ENCODE measurements at places on chromosomes 13 and 19.

DNA sequence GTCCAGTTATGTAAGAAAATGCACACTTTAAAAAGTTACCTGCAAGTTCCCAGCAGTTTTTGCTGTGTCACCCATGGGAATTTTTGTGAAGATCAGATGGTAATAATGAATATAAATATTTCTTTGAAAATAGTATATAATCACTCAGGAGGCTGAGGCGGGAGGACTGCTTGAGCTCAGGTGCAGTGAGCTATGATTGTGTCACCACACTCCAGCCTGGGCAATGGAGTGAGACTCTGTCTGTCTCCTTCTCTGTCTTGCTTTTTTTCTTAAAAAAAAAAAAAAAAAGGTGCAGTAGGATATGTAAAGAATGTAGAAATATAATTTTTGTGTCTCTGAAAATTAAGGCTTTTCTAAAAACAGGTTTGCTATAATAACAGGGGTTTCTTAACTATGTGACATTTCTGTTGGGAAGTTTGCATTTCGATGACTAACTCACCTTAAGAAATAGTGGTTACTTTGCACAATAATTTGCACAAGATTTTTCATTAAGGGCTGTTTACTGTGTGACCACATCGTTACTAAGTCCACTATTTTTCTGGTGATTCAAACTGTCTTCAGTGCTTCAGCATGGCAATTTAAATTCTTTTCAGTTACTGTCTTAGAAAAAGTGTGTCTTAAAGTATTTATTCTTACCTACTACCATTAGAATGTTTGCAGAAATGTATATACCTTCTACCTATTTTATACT is 37.3 kb downstream of the DNAJC3 start:
- no peak for DNase-seq
- H3K27me3 ChIP-seq, result no peaks in the 10 kb centered on the region
- no peak overlapping the region for H3K4me3 ChIP-seq
- no peaks in the 10 kb centered on the region for H3K4me1 ChIP-seq

GRCh38 chr13:97720896-97721295 is 232.6 kb upstream of the IPO5 start:
- H3K27me3 ChIP-seq, result no peaks in the 10 kb centered on the region
- no peaks in the 10 kb centered on the region for H3K36me3 ChIP-seq
- H3K4me3 ChIP-seq, result no peak overlapping the region
- H3K27ac ChIP-seq, result no peak overlapping the region

GRCh38 chr19:7953060-7953459 is 9.6 kb upstream of the TIMM44 start:
- no peak overlapping the region for H3K27ac ChIP-seq
- H3K4me3 ChIP-seq, result no peak overlapping the region

GRCh38 chr19:54416695-54417491 is 1.6 kb downstream of the TTYH1 start:
- DNase-seq, result no peak

DNA sequence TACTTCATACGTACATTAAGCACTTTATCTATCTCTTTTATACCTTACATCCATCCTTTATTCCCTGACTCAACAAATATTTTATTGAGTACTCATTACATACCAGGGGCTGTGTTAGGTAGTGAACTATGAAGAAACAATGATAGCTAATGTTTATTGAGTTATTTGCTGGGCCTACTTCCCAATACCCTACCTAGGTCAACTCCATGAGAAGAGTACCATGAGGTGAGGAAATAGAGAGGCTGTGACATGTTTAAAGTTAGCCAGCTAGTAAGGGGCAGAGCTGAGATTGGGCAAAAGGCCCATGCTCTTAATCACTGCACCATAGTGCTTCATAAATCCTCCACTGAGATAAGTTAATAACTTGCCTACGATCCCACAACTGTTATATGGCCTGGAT is 79.9 kb downstream of the FREM2 start:
- no peak overlapping the region for H3K4me3 ChIP-seq
- H3K36me3 ChIP-seq, result no peaks in the 10 kb centered on the region
- DNase-seq, result no peak
- no peaks in the 10 kb centered on the region for H3K27me3 ChIP-seq
- H3K27ac ChIP-seq, result no peak overlapping the region

- peaks cover 8% of the 10 kb centered on the region for H3K36me3 ChIP-seq
- DNase-seq, result no peak
- H3K4me3 ChIP-seq, result peak overlapping the region; percentile 99
These were observed 857 bp downstream of the IER2 start for GRCh38 chr19:13150931-13151604.

DNA sequence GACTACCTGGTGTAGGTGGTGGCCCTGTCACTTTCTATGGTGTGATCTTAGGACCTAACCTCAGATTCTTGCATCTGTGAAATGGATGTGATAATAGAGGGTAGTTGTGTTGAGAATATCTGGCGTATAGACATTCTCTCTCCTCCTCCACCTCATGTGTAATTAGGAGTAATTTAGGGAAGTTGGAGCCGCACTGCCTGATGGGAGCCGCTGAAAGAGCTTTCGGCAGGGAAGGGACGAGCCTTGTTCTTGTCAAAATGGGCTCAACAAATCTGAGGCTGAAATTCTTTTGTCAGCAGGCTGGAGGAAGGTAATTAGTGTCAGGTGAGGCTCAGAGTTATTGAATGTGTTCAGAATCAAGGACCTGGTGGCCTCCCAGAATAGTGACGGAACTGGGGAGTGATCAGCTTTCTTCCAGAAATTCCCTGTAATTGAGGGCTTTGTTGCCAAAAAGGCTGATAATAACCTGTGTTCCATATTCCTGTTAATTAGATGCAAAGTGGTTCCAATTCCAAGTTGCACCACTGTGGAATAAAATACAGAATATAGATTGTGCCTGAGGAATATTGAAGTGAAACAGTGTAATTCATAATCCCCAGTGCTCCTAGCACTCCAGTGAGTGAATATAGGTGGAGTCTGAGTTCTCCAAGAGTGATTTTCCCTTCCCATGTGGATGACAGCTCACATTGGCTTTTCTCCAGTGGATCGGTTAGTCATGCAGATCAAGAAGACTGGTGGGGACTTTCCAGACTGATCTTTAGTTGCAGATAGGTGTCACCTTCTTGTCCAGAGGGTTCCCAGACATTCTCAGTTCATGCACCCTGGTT is 47.5 kb downstream of the SPATA13 start:
- no peak overlapping the region for H3K27ac ChIP-seq
- H3K4me3 ChIP-seq, result no peak overlapping the region
- no peaks in the 10 kb centered on the region for H3K4me1 ChIP-seq
- H3K36me3 ChIP-seq, result no peaks in the 10 kb centered on the region

DNA sequence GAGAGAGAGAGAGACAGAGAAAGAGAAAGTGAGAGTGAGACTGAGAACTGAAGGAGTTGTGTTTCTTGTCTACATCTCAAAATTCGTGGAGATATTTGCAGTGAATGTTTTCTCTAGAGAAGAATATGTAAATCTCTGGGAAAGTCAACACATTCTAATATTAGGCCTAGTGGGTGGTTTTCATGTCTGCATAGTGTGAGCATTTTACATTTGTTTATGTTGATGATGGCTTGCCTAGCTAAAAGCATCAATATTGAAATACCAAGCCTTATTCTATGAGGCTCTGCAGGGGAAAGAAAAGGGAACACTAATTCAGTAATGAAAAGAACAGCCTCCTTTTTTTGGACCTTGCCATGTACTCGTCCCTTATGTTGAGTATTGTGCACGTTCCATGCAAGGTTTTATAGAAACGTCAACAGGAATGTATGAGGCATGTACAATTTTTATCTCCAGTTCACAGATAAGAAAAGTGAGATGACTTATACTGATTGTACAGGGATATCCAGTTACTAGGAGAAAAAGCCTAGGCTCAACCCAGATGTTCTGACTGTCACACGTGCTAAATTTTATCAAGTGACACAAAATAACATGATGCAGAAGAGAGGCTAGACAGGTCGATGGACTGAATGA is 1288.9 kb upstream of the SLC10A2 start:
- H3K4me3 ChIP-seq, result no peak overlapping the region
- no peaks in the 10 kb centered on the region for H3K4me1 ChIP-seq
- no peak for DNase-seq
- H3K36me3 ChIP-seq, result no peaks in the 10 kb centered on the region

DNA sequence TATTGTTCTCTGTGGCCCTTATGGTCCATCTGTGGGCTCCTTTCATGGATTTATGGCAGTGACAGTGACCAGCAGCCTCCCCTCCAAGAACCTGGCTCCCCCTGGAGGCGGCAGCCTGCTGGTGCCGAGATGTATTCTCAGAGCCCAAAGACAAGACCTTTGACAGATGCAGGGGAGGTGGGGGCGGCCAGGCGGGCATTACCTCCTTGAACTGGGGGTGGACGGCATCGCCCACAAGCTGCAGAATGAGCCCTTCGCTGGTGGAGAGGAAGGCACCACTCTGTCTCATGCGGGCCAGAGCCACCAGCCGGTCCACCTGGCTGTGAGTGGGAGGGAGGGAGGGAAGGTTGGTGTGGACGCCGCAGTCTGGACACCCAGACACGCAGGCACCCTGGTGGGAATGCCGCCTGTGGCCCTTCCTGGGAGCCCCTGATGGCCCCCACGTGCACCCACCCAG is 6.6 kb downstream of the ISOC2 start:
- no peaks in the 10 kb centered on the region for H3K36me3 ChIP-seq
- DNase-seq, result no peak
- no peaks in the 10 kb centered on the region for H3K27me3 ChIP-seq
- peaks cover 25% of the 10 kb centered on the region for H3K4me1 ChIP-seq

DNA sequence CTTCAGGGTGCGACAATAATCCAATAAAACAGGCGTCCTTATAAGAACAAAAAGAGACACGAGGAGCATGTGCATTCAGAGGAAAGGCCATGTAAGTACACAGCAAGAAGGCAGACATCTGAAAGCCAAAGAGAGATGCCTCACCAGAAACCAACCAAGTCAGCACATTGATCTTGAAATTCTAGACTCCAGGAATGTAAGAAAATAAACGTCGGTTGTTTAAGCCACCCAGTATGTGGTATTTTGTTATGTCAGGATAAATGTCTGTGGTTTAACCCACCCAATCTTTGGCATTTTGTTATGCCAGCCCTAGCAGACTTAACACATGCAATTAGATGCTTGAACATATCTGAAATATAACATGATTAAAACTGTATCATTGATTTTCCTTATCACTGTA is 452.0 kb downstream of the SLITRK6 start:
- no peak for DNase-seq
- no peaks in the 10 kb centered on the region for H3K27me3 ChIP-seq
- no peak overlapping the region for H3K4me3 ChIP-seq
- no peaks in the 10 kb centered on the region for H3K4me1 ChIP-seq
- H3K27ac ChIP-seq, result no peak overlapping the region

DNA sequence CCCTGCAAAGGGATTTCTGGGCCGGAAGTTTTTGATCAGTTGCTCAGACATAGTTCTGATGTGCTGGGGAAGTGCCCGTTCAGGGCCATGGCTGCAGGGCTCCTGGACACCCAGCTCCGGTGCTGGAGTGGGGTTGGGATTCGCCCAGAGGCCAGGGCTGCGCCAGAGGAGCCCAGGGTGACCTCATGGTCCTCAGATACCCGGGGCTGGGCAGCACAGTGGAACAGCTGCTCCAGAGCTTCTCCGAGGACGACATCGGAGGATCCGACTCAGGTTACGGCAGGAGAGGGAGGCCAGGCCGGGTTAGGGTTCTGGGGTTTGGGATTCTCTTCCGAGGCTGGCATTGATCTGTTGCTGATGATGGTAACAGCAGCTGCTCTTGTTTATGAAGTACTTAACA is 20.9 kb downstream of the CARM1 start:
- peaks cover 11% of the 10 kb centered on the region for H3K4me1 ChIP-seq
- H3K27ac ChIP-seq, result no peak overlapping the region
- H3K36me3 ChIP-seq, result no peaks in the 10 kb centered on the region
- DNase-seq, result no peak

DNA sequence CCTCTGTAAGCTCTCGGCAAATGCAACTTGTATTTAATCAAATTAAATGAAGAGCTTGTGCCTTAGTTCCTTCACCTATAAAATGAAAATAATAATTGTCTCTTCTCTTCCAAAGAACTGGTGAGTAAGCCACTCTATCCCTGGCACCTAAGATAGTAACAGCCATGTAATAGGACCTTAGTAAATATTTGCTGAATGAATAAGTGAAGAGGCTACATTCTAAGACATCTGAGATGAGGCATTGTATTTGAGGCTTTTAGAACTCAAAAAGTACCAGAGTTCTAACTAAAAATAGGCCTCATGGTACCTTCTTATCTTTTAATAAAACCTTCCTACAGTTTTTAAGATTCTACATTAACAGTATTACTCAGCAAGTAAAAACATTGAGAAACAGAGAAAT is 17.3 kb upstream of the DCLK1 start:
- no peaks in the 10 kb centered on the region for H3K36me3 ChIP-seq
- no peak for DNase-seq
- H3K27ac ChIP-seq, result no peak overlapping the region
- H3K4me3 ChIP-seq, result no peak overlapping the region
- no peaks in the 10 kb centered on the region for H3K27me3 ChIP-seq
- no peaks in the 10 kb centered on the region for H3K4me1 ChIP-seq

- peaks cover 25% of the 10 kb centered on the region for H3K27me3 ChIP-seq
- H3K36me3 ChIP-seq, result no peaks in the 10 kb centered on the region
- no peak for DNase-seq
- no peak overlapping the region for H3K27ac ChIP-seq
- H3K4me3 ChIP-seq, result no peak overlapping the region
These were observed 77.7 kb upstream of the VSTM2B start for GRCh38 chr19:29448046-29448445.

- DNase-seq, result no peak
- H3K4me3 ChIP-seq, result no peak overlapping the region
- H3K27ac ChIP-seq, result no peak overlapping the region
- H3K27me3 ChIP-seq, result no peaks in the 10 kb centered on the region
These were observed 820.4 kb downstream of the SLITRK6 start for GRCh38 chr13:84978851-84979250.

- H3K27ac ChIP-seq, result no peak overlapping the region
- H3K27me3 ChIP-seq, result no peaks in the 10 kb centered on the region
These were observed 1.2 kb downstream of the KPNA3 start for GRCh38 chr13:49791315-49791710.

DNA sequence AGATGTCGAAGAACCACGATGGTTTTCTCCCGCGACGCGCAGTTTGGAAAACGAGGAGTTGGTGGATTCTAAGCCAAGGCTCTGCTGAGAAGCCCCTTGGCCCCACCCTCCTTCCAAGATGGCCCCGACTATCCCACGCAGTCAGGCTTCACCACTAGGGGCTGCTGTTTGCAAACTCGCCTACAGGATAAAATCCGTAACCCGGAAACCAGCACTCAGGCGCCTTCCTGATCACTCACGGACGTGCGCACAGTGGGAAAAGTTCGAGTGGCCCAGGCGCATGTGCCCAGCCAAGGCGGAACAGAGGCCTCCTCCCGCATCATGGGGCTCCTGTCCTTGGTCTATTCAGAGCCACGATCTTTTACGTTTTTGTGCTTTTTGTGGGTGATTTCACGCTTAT is 19.2 kb upstream of the UQCR11 start:
- H3K27me3 ChIP-seq, result no peaks in the 10 kb centered on the region
- peaks cover 4% of the 10 kb centered on the region for H3K36me3 ChIP-seq
- no peak overlapping the region for H3K27ac ChIP-seq
- H3K4me1 ChIP-seq, result no peaks in the 10 kb centered on the region

DNA sequence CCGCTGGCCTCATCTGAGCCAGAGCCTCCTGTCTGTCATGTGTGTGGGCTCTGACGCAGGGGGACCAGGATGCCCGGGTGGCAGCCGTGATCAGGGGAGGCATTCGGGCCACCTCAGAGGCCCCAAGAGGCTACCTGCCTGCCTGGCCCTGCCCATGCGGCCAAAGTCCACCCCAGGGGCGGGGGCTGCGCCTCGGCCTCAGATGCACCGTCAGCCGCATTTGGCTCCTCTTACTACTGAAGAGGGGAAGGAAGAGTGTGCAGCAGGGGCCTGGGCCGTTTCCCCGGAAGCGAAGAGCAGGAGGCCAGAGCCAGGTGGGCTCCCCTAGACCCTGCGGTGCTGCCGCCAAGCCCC is 34.0 kb downstream of the C13orf46 start:
- H3K36me3 ChIP-seq, result no peaks in the 10 kb centered on the region
- H3K4me1 ChIP-seq, result no peaks in the 10 kb centered on the region
- no peaks in the 10 kb centered on the region for H3K27me3 ChIP-seq
- no peak overlapping the region for H3K27ac ChIP-seq
